ENCODE measurements at places on chromosomes 11 and 22. TPM values are rescaled to one million over a fixed set of nuclear protein-coding genes. Genes with fewer than 3 reads are reported as not detected.

TBX10 gene
- total RNA-seq: not detected

YAP1 gene
- total RNA-seq: 111 TPM

- DNase-seq: no peak
These were observed 82.1 kb downstream of the CADM1 start for GRCh38 chr11:115421992-115422689.

DNA sequence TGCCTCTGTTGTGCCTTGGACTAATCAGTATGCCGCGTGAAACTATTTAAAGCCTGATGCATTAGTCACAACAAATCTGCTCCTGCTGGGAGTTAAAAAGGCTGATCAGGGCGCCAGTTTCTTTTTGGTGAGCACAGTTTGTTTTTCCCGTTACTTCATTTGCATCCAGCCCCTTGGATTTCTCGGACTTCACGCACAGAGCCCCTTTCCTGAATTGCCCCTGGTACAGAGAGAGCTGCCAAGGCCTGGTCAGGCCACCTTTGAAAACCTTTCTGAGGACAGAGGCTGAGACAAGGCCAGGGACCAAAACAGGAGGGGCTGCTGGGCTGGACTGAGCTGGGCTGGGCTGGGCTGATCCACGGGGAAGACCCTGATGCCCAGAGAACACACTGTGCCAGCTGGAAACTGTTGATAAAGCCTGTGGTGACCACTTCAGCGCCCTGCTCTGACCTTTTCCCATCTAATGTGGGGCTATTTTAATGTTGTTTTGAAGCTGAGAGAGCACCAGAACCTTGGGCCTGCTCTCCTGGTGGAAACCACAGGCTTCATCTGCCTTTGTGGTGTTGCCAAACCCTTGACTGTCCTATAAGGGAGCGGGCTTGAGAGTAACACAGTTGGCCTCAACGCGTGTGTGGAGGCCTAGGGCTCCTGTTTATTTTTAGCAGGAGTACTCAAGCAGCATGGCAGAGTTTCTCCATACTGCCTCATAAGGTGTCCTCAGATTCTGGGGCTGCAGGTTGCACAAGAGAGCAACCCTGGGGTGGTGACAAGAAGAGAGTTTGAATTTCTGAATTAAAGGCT, 44.2 kb downstream of the NAV2 start:
- DNase-seq: peak; percentile 19

DNA sequence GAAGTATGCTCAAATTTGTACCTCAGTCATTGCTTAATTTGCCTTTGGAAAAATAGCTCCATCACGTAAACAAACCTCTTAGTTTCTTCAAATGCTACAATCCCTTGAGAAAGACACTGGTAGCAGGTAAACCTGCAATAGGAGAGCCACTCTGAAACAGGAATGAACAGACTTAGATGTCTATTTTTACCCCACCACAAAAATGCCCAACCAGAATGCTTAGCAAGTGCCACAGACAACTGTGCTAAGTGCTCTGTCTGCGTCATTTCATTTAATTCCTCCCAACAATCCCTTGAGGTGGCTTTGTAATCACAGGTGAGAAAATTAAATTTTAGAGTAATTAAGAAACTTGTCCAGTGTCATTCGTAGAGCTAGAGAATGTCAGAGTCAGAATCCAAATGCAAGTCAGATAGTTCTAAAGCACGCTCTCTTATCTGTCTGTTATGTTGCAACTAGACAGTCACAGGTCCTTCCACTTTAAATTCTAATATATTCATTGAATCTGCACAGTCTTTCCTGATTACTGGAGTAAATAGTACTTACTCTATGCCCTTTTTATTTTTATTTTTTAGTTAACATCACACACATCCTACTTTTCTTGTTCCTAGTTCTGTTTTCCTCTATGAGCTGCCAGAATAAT, 89.0 kb upstream of the GRIA4 start:
- DNase-seq: no peak
